Fibroblast of the conjunctiva (primary cell): ENCODE measurements at places on chromosomes 16 and 17.
A peak's percentile ranks its signal among the peaks of the same experiment; 100 is the strongest.

DNA sequence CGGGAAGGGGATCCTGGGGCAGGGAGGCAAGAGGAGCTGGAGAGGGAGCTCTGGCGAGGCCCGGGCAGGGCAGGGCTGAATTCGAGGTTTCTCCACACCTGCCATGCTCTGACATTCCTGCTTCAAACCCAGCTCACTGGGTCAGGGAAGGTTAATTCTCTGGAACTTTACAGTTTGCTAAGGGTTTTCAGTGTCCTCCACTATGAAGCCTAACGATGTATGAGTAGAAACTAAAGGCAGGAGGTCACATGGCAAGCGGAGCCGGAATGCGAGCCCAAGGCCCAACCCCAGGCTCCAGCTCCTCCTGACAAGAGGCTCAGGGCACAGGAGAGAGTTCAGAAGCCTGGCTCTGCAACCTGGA lies 29.2 kb downstream of the DCAKD start:
- DNase-seq, result no peak

GRCh38 chr16:79535130-79535529 lies 65.4 kb downstream of the MAF start:
- DNase-seq, result no peak

DNA sequence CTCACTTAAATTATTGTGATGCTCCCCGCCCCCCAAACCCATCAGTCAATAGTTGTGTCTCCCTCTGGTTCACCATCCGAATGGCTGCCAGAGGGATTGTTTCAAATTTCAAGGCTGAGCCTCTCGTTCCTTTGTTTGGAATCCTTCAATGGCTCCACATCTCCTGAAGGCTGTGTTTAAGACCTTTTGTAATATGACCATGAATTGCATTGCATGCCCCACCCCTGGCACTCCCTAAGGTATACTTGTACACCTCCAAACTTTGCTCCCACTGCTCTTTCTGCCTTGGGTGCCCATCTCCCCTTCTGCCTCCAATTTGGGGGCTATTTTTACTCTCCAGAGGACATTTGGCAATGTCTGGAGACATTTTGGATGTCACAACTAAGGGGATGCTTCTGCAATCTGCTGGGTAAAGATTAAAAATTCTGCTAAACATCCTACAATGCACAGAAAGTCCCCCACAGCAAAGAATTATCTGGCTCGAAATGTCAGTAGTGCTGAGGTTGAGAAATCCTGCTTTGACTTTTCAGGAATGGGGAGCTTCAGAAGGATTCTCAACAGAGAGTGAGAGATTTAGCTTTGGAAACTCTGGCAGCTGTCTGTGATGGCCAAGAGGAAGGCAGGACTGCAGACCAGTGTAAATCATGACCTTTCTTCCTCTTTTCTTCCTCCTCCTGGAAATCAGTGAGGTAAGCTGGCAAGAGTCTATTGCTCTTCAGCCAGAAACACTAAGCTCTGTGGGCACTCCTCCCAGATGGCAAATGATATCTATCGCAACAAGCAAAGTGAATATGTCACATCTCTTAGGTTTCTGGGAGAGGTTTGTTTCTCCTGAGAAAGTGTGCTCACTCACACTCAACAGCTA lies 8.7 kb upstream of the IL4R start:
- DNase-seq, result no peak

- no peak for DNase-seq
These were observed 118.6 kb upstream of the TNRC6C start for GRCh38 chr17:77839698-77840512.

DNA sequence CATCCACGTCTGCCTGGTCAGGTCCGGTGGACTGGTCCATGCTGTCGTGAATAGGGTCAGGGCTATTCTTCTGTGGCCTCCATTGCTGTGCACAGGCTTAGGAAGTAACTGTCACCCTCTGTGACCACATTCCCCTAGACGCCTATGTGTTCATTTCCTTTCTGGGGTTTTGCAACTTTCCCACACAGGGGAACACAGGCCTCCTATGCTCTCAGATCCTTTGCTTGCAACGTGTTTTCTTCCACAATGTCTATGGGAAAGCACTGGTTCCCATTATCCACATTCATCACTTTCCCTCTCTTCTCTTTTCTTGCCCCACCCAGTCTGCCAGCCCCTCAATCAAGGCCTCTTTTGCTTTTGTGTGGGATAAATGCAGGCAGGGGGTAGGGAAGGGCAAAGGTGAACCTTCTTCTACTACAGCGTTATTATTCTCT lies 43.2 kb upstream of the DNAJA2 start:
- no peak for DNase-seq

GRCh38 chr17:10119203-10120108 lies 79.0 kb downstream of the GAS7 start:
- DNase-seq, result no peak

DNA sequence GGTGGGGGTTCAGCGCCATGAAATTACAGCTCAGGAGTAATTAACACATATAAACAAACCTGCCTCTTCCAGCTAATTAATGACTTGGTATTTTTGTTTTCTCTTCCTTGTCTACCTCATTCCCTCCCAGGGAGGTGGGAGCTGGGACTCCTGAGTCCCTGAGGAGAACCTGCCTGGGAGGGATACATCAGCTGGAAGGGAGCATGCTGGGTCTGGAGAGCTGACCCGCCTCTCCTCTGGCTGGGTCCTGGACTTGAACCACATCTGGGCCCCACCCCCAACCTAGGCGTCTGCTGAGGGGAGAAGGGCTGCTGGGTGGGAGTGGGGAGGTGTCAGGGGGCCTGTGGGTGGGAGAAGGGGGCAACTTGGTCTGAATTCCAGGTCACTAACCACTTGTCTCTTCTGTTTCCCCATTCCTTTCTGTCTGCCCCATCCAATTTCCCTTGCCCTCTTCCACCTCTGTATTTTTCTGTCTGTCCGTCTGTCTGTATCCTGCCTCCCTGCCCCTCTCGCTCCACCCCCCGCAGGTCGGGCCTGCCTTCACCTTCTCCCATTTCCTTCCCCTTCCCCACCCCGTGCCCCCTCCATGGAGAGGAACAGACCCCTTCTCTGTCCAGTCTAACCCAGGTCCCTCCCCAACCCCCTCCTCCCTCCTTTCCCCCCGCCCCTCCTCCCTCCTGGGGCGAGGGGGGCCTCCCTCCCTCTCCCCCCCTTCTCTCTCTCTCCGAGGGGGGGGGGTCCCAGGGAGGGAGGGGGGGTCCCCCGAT lies at the start of gene NLGN2:
Gene NLGN2, plus strand, starts transcription at position 361 of the 767 bp plus-strand sequence. CDS start 411 bp downstream, outside the sequence.
- DNase-seq, result no peak

DNA sequence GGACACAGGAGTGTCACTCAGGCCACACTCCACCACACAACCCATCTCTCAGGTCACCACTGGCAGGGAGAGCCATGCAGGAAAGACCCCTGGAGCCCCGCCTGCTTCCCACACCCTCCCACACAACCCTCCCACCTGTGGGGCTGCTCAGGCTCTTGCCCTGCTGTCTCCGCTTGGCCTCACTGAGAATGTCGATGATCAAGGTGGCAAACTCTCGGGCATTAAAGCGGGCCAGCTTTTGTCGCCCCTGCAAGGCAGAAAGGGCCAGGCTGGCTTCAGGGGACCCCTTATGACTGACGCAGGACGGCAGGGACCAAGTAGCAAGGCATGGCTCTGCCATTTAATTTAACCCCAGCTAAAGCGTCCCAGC lies 8.5 kb downstream of the TP53I13 start:
- no peak for DNase-seq

DNA sequence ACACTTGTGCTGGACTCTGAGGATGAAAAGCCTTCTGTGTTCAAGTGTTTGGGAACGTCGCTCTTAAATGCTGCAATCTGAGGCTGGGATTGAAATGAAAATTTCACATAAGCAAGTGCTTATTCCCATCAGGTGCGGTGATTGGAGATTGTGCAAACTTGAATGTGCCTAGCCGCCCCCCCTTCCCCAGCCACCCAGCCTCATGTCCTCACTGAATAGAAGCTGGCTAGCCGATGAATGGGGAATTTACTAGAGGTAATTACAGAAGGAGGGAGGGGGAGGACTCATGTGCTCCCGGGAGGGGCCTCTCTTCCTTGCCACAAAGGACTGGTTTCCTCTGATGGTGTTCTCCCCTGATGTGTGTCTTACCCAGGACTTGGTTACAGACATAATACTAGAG lies 544.8 kb upstream of the EEF2KMT start:
- DNase-seq, result no peak

DNA sequence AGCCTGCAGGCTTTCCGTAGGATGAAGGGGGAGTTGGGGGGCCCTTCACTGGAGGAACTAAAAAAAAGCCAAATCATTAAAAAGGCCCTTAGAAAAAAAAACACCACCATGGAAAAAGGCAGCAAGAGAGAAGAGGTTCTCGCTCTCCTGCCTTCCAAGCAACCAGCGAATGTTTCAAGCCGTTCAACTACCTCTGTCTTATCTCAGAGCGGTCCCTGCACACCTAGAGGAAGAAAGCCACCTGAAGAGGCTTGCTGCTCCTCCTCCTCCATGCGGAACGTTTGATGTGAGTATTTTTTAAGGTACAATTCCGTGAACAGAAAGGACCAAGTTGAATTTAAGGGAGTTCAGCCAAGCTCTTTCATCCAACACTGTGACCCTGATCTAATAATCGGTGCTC lies 9.2 kb downstream of the NXN start:
- DNase-seq, result no peak

DNA sequence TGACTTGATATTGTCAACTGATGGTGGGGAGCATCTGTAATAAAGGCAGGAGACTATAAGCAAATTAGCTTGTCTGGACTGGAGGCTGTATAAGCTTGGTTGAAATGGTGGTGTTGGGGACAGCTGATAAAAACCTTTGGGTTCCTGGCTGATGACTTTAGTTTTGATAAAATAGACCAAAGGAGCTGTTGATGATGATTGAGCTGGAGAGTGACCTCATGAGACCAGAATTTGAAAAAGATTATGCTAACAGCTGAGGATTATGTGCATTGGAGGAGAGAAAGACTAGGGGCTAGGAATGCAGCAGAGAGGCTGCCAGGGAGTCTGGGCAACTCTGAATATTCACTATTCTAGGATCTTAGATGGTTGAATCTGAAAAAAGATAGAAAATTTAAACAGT lies 8.7 kb upstream of the CDC27 start:
- no peak for DNase-seq

DNA sequence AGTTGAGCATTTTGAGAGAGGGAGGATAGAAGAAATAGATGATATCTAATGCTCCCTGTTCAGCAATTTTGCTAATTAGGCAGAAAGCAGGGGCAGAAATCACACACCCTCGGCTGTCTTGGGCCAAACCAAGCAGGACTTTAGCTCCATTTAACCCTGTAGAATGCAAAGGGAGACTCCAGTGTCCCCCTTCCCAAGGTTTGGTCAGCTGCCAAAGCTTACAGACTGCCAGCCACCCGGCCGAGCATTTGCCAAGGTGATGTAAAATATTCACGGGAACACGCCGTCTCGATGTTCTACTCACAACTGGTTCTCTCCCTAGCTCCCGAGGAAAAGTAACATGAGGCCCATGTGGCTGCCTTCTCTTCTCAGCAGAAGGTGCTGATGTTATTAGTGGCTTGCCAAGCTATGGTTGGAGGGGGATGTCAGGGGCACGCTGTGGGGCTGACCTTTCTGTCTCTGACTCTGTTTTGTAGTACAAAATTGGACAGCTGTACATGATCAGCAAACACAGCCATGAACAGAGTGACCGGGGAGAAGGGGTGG lies 155.3 kb downstream of the PITPNC1 start:
- no peak for DNase-seq

- DNase-seq, result peak; percentile 24
These were observed 26.8 kb upstream of the ELAC2 start for GRCh38 chr17:13044572-13045065.

DNA sequence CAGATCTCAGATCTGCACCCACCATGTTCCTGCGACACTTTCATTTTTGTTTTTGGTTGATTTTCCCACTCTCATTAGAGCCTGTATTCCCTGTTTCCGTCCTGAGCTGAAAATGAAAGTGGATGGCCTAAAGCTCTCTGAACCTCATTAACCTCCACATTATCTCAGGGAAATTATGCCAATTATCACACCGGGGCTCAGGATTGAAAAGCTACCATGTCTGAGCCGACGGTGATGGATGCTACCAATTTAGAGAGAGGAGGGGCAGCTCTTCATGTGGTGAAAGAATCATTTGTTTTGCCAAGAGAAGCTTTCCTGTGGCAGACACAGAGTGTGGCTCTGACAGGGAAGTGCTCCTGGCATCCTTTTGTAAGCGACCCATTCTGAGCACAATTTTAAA lies 410.4 kb upstream of the CDH11 start:
- no peak for DNase-seq

- DNase-seq, result no peak
These were observed 24.2 kb downstream of the ACSM1 start for GRCh38 chr16:20673071-20673806.

- no peak for DNase-seq
These were observed 311.4 kb downstream of the SEC14L1 start for GRCh38 chr17:77451894-77452852.

DNA sequence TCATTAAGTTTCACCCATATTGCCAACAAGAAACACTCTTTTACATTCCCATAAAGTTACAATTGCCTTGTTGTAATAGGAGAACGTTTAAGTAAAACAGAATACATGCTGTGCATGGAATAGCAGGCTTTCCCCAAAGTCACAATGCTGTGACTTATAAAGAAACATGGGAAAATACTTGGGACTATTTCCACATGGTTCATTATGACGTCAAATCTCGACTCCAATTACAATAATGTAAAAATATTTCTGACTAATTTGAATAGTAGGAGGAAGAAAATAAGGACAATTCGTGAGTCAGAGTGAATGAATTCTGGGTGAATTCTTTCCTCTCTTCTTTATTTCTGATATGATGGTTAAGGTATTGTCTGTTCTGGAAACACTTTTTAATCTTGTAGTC lies 52.8 kb downstream of the CDH11 start:
- peak; percentile 31 for DNase-seq

- DNase-seq, result peak; percentile 63
These were observed 1.2 kb upstream of the EFNB3 start for GRCh38 chr17:7703584-7704479.

GRCh38 chr16:8600144-8600775 lies 9.9 kb upstream of the TMEM114 start:
- no peak for DNase-seq

DNA sequence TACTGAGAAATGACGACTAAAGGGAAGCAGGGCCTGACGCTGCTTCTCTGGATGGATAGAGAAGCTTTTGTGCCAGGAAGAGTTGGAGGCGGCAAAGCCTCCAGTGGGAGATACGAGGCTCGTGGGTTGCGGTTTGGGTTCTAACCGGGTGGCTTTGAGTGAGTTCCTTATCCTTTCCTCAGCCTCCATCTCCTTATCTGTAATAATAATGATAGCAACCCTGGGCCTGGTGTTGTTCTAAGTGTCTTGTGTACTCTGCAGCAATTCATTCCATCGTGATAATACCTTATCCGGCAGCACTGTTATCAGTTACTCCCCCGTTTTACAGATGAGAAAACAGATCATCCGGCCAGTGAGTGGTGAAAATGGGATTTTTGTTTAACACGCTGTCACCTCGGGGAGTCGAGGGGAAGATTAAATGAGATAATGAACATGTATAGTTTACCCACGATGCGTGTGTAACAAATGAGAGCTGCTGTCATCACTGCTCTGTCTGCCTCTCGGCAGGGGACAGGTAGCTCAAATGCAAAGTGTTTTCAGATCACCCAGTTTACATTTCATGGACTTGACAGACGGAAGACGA lies 52.0 kb upstream of the LHX1 start:
- no peak for DNase-seq
